Effector CD4-positive, alpha-beta T cell (primary cell): ENCODE measurements at places on chromosomes 13 and 19.
A peak's percentile ranks its signal among the peaks of the same experiment; 100 is the strongest.

- no peak for DNase-seq
Observed at GRCh38 chr19:38093154-38093553, 130.9 kb downstream of the DPF1 start.

DNA sequence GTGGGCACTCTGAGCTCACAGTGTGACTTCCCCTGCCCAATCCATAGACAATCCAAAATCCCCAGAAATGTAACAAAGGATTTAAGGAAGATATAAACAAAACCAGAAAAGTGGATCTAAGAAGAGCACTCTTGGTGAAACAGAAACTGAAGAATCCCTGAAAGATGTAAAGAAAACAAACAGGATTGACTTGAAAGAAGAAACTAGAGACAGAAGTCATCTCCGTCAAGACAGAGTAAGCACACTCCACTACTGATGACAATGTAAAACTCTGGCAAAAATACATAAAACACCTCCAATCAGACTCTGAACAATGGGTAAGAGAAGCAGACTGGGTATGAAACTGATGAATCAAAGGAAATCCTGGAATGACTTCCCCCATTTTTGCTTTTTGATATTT is 13.5 kb downstream of the TUBGCP3 start:
- DNase-seq, result no peak

DNA sequence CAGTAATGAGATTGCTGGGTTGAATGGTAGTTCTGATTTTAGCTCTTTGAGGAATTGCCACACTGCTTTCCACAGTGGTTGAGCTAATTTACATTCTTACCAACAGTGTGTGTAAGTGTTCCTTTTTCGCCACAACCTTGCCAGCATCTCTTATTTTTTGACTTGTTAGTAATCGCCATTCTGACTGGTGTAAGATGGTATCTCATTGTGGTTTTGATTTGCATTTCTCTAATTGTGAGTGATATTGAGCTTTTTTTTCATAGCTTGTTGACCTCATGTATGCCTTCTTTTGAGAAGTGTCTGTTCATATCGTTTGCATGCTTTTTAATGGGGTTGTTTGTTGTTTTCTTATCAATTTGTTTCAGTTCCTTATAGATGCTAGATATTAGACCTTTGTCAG is 245.0 kb downstream of the MTUS2 start:
- DNase-seq, result no peak

DNA sequence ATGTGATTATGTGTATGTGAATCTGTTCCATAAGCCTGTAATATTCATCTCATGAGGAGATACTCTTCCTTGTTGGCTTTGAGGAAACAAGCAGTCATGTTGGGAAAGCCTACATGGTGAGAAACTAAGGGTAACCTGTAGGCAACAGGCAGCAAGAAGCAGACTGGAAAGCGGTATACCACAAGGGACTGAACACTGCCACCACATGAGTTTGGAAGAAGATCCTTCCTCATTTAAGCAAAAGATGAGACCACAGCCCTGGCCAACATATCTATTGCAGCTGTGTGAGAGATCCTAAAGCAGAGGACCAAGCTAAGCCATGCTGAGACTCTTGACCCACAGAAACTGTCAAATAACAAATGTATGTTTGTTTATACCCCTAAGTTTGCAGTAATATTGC is 134.8 kb downstream of the B3GLCT start:
- DNase-seq, result no peak

- DNase-seq, result no peak
Observed at GRCh38 chr13:98528663-98529064, 48.2 kb downstream of the STK24 start.

- peak; percentile 90 for DNase-seq
Observed at GRCh38 chr19:58513694-58514563, 2.1 kb upstream of the SLC27A5 start.

DNA sequence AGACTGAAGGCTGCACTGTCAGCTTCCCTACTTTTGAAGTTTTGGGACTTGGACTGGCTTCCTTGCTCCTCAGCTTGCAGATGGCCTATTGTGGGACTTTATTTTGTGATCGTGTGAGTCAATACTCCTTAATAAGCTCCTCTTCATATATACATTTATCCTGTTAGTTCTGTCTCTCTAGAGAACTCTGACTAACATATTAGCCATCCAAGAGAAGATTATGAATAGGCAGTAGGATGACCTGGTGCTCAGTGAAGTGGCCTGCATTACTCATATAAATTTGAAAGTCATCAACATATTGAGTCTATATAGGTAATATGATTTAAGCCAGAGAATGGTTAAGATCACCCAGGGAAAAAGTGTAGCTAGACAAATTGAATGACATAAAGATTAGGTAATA is 136.3 kb upstream of the UFM1 start:
- DNase-seq, result no peak

DNA sequence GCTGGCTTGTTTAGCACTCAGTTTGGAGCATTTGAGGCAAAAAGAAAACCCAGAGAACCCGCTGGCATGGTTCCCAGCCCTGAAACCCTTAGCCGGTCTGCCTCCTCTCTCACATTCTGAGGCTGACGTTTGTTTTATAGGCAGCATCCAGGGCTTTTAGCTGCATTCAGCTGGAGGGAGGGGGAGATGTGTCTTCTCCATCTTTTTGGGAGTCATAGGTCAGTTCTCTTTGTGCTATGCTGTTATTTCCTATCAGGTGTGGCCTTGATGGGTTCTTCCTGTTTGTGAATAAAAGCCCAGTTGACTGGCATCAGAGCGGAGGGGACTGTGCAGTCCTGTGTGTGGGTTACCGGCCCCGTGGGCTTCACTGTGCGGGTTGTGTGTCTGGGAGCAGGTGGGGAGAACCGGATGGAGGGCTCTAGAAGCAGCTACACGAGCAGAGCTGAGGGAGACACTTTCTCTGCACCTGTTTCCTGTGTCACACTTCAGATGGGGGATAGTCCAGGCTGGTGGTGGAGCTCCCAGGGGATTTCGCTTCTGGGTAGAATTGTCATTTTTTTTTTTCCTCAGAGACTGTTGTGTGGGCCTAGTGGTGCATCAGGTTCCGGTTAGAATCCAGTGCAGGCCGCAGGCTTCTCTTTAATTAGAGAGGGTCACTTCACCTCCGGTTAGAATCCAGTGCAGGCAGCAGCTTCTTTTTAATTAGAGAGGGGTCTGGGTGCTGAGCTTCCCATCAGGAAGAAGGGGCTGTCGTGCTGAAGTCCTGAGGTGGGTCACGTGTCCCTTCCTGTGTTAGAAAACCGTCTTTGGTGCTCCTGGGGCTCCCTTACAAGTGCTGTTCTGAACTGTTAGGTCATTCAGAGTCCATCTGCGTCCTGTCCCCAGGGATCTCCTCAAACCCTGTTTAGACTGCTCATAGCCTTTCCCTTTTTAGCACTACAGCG is 69.6 kb downstream of the ARHGEF7 start:
- DNase-seq, result no peak

- DNase-seq, result no peak
Observed at GRCh38 chr13:49071341-49071937, 95.7 kb downstream of the FNDC3A start.

DNA sequence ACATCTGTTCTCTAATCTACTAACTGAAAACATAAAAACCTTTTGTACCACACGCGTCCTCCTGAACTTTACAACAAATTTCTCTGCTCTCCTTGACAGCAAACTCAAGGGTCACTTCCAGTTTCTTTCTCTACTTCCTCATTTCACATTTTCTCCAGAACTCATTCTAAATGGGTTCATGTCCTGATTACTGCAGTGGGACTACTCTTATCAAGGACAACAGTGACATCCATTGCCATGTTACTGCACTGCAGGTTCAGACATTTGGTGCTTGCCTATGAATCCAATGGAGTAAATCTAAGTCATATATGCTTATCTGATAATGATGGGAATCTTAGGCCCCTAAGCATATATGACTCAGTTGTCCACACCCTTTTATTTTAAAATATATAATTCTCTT is 35.3 kb downstream of the FPR3 start:
- DNase-seq, result no peak

- no peak for DNase-seq
Observed at GRCh38 chr13:29847501-29847983, 2.9 kb downstream of the UBL3 start.

GRCh38 chr13:110799246-110800236 is 86.0 kb downstream of the ING1 start:
- no peak for DNase-seq

GRCh38 chr19:49805822-49806619 is 7.1 kb downstream of the FUZ start:
- no peak for DNase-seq

DNA sequence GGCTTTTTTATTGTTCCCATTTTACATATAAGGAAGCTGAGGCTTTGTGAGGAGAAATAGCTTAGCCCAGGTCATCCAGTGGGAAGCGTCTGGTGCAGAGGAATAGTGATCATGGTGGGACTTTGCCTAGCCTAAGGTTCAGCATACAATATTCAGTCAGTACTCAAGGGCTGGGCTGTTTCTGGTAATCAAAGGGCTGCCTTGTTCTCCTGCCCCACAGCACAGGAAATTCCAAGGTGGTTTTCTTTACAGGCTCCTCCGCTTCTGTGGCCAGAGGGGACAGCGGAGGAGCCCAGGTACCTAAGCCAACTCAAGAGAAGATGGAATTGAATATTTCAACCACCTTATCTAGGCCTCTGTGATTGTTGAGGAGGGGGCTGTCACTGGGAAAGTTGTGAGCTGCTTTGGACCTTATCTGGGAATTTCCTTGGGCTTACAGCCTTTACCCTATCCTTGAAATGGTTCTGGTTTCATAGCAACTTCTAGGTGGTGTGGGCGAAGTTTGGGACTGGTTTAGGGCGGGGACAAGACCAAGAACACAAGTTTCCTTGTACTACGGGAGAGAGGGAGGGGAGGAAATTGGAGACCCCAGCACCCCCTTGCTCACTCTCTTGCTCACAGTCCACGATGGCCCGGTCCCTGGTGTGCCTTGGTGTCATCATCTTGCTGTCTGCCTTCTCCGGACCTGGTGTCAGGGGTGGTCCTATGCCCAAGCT is at the start of gene MIA:
Gene MIA, plus strand, starts transcription at position 606 of the 716 bp plus-strand sequence. Its CDS starts 22 bp downstream, at position 628.
- DNase-seq, result no peak

GRCh38 chr13:112972258-112972657 is 3.2 kb downstream of the MCF2L start:
- DNase-seq, result no peak

GRCh38 chr13:99322297-99323103 is 15.3 kb upstream of the GPR183 start:
- DNase-seq, result peak; percentile 34

- no peak for DNase-seq
Observed at GRCh38 chr13:105153611-105154010, 1381.9 kb downstream of the EFNB2 start.

DNA sequence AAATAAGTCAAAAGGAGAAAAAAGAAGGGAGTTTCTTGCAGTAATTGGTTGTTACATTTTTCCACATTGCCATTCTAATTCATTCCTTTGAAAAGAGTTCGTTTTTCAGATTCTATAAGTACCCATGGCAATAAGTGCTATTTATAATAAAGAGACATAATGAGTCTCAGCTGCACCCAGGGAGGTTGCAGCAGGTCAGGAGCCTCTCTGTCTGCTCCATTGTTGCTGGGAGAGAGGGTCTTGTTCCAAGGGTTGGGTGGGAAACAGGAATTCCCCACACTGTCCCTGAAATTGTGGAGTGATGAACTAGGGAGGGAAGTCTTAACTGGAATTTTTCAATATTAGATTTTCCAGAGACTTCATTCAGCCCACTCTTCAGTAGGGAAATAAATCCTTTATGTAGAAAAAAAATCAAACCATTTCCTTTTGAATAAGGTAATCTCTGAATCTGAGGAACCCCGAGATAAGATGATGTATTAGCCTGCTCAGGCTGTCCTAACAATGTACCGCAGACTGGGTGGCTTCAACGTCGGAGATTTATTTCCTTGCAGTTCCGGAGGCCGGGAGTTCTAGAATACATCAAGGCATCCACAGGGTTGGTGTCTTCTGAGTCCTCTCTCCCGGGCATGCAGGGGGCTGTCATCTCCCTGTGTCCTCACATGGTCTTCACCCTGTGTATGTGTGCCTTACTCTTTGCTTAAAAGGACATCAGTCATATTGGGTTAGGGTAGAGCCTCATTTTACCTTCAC is 342.7 kb upstream of the TMTC4 start:
- DNase-seq, result no peak

DNA sequence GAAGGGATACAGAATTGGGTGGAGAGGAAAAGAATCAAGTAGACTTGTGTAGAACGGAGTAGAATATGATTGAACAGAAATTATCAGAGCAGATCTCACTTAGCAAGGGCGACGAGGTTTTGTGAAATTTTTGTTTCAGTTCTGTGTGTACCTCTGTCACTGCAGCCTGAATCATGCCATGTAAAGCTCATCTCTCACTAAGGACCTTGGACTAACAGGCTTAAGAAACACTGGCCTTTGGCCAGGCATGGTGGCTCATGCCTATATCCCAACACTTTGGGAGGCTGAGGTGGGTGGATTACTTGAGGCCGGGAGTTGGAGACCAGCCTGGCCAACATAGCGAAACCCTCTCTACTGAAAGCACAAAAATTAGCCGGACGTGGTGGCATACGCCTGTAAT is 62.6 kb downstream of the MYH14 start:
- no peak for DNase-seq

GRCh38 chr19:49071860-49072547 is 495 bp downstream of the KCNA7 start:
- no peak for DNase-seq

DNA sequence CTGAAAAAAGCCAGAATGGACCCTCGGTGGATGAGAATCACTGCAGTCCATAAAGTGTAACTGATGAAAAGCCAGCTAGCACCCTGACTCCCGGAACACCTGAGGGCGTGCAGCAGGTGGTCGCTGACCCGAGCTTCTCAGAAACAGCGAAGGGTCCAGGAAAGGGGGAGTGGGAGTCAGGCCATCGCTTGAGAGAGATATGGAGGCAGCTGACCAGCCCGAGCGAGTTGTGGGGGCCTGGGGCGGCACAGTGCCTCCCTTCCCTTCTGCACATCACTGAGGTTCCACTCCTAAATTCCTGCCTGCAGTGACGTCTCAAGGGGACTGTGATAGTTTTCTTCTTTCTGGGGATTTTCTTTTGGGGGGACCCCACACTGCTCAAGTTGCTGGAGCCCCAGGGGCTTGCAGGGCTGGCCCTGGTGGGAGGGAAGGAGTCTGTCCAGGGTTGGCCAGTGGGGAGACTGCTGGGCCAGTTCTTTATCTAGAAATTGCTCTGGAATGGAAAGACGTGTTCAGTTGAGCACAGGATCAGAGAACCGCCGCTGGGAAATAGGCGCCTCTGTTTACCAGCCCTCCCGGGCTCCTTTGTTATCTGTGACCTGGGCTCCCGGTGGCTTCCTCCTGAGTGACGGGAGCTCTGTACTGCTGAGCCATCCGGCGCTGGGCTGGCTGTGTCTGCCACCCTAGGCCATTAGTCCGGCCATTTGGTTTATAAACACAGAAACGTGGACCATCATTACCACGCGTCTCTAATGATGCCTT is 71.3 kb downstream of the RAB20 start:
- no peak for DNase-seq

DNA sequence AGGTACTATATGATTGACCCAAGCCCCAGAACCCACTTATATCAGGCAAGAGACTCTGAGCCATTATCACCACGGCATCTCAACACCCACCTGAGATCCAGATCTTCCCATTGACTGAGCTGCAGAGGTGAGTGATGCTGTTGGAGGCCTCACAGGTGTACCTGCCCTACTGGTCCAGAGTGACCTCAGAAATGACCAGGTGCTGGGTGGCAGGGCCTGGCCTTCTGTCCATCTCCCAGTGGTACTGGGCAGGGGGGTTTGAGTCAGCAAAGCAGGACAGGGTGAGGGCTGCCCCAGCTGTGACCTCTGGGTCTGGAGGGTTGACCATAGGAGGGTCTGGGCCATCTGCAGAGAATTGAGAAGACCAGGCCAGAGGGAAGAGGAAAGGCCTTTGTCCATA is 13.2 kb upstream of the CEACAM20 start:
- DNase-seq, result no peak

- no peak for DNase-seq
Observed at GRCh38 chr13:41384749-41385503, 72.4 kb upstream of the RGCC start.

GRCh38 chr19:13722146-13722545 is 42.2 kb upstream of the MRI1 start:
- no peak for DNase-seq
